Right renal pelvis (tissue), 4 donors: ENCODE measurements at places on chromosomes 16 and 17. TPM values are rescaled to one million over a fixed set of nuclear protein-coding genes. Genes with fewer than 3 reads are reported as not detected.

Gene RRAD
- 3.1 TPM for polyA plus RNA-seq

DNA sequence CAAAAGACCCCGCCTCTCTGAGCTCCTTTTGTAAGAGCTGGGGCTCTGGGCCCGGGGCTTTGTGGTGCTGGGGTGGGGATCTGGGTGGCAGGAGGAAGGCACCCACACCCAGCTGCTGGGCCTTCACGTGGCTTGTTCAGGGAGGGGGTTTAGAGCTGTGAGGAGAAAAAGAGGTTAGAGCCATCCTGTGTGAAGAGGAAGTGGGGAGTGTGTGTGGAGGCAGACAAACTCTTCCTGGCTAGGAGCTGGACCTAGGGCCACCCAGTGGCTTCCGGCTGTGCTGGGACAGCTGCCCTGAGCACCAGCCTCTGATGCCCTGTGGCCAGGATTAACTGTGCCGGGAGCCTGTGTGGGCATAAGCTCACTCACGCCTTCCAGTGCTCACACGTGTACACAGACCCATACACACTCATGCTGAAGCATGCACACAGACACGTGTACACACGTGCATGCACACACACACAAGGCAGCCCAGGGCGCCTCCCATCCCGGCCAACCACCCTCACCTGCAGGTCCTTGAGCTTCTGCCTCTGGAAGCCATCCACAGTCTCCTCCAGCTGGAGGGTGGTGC is 7.4 kb downstream of the CIBAR2 start:
- DNase-seq, result no peak

GRCh38 chr17:79223953-79224352 is 149.3 kb downstream of the ENGASE start:
- no peak for DNase-seq

DNA sequence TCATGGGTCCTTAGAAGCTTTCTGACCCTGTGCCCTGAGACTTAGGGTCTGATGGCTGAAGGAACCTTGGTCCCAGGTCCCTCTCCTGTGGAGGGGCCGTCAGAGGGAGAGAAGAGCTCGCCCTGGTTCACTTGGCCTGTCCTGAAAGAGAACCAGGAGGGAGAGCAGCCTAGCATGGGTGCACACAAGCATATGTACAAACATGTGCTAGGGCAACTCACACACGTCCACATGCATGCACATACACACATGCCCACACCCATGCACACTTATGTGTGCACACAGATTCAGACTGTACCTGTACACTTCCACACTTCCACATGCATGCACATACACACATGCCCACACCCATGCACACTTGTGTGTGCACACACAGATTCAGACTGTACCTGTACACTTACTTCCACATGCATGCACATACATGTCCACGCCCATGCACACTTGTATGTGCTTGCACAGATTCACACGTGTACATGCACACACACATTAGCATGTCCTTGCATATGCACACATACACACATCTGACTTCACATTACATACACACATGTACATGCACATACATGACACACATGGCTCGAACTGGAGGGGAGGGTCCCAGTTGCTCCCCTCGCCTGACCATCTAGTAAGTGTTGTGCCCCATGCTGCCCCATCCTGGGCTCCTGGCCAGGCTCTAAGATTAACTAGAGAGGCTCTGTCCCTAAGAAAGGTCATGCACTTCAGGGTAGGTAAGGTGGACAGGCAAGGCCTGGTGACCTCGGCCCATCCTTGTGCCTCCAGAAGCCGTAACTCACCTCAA is 122.0 kb downstream of the METRNL start:
- no peak for DNase-seq
